Stimulated activated CD4-positive, alpha-beta T cell treated with anti-CD3 and anti-CD28 coated beads, Interleukin-15, amount 100 ng/mL, for 1 hour (primary cell): ENCODE measurements at places on chromosomes 16 and 17.
A peak's percentile ranks its signal among the peaks of the same experiment; 100 is the strongest.

DNA sequence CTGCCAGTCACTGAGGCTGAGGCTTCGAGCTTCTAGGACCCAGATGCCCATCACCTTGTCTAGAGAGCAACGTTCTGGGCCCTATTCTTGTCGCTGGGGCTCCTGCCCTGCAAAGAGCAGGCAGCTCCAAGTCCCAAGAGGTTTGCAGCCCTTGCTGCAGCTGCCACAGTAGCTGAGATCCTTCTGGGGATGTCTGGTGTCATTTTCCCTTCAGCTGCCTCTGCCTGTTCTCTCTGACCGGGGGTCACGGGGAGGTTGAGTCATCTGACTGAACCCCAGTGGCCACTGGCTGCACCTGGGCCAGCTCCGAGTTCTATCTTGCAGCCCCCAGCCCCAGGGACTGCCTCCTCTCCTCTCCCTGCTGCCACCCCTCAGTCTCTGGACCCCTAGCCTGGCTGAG, 4.9 kb downstream of the WSCD1 start:
- DNase-seq: no peak

DNA sequence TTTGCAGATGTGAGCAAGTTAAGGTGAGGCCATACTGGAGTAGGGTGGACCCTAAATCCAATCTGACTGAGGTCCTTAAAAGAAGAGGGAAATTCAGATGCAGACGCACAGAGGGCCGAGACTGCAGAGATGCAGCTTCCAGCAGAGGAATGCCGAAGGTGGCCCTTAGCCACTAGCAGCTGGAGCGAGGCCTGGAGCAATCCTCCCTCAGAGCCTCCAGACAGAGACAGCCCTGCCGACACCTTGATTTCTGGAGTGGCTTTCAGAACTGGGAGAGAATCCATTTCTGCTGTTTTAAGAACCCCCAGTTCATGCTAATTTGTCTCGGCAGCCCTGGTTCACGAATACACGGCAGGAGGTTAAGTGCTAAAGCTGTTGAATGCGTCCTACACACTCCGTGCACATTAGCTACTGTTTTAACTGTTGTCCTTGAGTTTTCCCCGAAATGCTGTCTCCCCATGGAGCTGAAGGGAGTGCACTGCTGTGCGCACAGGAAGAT, 135.5 kb downstream of the IRF8 start:
- no peak for DNase-seq

GRCh38 chr16:2614761-2615191, 67.5 kb upstream of the KCTD5 start:
- no peak for DNase-seq

GRCh38 chr16:70410734-70411133, 28.2 kb downstream of the ST3GAL2 start:
- DNase-seq: no peak

- DNase-seq: no peak
Measured at GRCh38 chr17:7707446-7707845, 2.4 kb downstream of the EFNB3 start.

GRCh38 chr16:86395477-86395876, 114.8 kb upstream of the FOXF1 start:
- DNase-seq: no peak

DNA sequence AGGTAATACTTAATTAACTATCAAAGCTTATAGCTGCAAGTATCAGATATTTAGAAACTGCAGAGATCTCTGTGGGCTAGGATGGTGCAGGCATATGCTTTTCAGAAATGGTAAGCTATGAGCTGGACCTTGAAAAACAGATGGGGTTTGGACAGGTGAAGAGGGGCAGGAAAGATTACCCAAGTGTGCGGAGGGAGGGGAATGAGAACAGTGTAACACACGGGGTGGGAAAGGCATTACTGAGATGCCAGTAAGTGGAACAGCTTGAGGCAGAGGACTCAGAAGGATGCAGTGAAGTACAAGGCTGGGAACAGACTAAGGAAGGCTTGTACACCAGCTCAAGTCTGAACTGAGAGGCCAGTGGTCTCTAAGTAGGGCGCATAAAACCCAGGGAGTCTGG, 22.1 kb upstream of the EVPL start:
- DNase-seq: no peak

GRCh38 chr16:52676959-52677358, 130.0 kb upstream of the TOX3 start:
- no peak for DNase-seq

DNA sequence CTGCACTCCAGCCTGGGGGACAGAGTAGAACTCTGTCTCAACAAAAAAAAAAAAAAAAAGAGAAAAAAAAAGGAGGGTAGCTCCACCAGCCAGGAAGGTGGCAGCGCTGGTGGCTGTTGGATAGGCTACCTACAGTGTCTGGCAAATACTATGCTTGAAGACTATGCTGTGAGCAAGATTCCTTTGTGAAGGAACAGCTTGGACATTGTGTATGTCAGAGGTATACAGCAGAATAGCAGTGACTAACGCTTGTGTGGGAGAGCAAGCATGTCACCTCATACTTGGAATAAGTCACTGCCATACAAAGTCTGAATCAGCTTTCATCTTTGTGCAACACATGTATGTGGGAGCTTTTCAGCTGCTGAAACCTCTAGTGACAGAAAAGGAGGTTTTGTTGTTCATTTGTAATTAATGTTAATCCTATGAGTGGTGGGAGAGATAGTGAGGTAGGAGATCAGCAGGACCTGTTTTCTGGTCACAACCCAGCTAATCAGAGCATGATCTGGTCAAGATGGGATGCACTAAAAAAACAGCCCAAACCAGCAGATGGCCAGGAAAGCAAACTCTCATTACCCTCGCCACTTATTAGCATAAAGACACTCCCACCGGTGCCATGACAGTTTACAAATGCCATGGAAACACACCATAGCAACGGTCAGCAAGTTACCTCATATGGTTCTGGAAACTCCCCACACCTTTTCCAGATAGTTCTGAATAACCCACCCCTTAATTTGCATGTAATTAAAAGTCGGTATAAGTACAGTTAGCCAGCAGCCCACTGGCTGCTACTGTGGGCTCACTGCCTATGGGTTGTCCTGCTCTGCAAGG, 6.8 kb upstream of the ITGAD start:
- no peak for DNase-seq

DNA sequence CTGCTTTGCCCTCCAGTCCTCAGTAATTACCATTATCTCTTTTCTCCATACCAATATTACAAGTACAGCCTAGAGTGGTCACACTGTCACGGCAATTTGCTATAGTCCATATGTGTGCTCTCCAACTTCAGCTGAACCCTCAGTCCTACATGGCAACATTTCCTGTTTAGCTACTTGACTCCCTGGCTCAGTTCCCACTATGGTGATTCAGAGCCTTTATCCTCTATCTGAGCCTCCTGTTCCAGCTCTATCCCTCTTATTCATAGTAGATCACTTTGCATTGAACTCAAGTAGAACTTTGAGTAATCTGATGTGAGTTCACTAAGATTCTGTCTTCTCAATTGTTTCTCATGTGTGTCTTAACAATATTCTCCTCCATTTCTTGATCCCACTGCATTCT, 43.7 kb upstream of the GOSR1 start:
- no peak for DNase-seq

GRCh38 chr16:24151482-24151939, 104.6 kb upstream of the CACNG3 start:
- no peak for DNase-seq

DNA sequence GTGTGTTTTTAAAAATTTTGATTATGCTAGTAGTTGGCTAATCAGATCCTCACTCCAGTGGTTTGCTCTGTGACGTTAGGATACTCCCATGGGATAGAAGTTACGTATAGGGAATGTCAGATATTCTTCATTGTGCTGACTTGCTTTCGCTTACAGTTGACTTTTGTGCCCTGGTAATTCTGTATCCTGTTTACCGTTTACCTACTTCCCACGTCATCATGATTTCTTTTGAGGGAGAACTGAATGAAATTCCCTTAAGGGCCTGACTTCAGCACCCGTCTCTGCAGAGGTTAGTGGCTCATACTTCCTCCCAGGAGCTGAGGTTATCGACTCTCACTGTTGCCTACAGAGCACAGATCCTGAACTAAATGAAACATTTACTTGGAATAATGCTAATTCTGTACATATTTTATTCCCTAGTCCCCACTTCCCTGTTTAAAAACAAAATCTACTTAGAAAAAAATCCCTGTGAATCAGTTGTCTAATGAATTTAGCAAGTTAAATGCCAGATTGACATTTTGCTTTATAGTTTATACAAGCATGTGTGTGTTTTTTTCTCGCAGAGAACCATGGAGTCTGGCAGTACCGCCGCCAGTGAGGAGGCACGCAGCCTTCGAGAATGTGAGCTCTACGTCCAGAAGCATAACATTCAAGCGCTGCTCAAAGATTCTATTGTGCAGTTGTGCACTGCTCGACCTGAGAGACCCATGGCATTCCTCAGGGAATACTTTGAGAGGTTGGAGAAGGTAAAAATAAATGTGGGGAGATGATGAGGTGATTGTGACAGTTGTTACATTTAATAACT, 2.8 kb downstream of the PRKAR1A start:
- no peak for DNase-seq

- no peak for DNase-seq
Measured at GRCh38 chr17:57984261-57984890, 3.7 kb downstream of the VEZF1 start.

DNA sequence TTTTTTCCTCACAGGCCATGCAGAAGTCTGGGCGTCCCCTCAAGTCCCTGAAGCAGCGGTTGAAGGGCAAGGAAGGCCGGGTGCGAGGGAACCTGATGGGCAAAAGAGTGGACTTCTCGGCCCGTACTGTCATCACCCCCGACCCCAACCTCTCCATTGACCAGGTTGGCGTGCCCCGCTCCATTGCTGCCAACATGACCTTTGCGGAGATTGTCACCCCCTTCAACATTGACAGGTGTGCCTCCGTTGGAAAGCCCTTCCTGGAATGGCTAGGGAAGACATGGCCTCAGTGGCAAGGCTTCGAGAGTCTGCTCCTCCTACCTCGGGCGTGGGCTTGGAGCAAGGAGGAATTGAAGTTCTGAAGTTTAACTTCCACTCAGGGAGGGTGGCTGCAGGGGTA, 13.5 kb downstream of the POLR2A start:
- no peak for DNase-seq

DNA sequence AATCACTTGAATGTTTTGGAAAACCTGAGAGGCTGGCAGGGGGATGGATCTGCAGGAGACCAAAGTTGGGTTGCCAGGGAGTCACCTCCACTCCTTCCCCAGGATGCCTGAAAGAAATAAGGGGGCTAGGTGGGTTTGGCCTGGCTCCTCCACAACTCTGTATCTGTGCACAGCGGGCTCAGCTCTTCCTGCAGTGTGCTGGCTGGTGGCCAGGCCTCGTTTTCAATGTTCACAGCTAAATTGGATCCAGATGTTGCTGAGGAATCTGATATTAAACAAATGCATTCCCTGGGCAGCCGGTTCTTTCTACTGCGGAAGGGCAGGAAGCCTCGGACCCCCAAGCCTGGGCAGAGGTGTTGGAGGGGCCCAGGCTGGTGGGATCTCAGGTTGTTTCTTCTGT, 106.2 kb downstream of the N4BP1 start:
- no peak for DNase-seq

- no peak for DNase-seq
Measured at GRCh38 chr17:40658396-40658795, 6.6 kb downstream of the KRT222 start.

DNA sequence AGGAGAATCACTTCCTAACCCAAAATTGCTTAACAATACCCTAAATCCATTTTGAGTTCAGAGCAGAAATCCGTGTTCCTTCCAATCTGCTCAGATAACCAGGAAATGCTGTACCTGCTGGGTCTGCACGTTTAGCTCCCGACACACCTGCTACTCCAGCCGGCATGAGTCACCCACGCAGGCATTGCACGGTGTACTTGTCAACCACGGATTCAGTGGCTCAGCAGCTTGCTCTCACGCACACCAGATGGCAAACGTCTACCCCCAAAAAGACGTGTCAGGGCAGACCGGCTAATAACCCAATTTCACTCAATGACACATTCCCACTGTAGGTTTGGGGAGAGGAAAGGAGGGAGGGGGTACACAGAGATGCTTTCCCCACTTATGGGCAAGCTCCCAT, 468.1 kb downstream of the SOX9 start:
- DNase-seq: no peak

- no peak for DNase-seq
Measured at GRCh38 chr17:61399131-61400065, at the start of gene TBX2. Gene TBX2, plus strand, starts transcription at chr17:61399843. Its CDS starts 334 bp downstream, at chr17:61400177.

GRCh38 chr17:66650544-66650877, 184.4 kb upstream of the CACNG5 start:
- no peak for DNase-seq

DNA sequence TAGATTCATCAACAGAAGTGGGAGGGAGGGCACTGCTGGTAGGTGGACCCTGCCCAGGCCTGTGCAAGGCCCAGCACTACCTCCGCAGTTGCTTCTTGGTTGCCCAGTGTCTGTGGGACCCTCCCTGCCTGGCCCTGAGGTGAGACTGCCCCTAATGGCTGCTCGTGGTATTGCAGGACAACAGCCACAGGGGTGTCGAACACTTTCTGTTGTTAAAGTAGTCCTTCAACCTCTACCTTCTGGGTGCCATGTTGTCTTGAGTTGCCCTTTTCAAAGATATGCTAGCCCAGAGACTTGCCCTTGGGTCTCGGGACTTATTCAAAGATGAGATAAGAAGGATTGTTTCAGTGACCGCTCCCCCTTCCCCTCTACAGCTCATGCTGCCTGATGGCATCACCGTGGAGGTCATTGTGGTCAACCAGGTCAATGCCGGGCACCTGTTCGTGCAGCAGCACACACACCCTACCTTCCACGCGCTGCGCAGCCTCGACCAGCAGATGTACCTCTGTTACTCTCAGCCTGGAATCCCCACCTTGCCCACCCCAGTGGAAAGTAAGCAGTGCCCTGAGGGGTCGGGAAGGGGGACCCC, 29.1 kb downstream of the AKAP1 start:
- peak; percentile 53 for DNase-seq

DNA sequence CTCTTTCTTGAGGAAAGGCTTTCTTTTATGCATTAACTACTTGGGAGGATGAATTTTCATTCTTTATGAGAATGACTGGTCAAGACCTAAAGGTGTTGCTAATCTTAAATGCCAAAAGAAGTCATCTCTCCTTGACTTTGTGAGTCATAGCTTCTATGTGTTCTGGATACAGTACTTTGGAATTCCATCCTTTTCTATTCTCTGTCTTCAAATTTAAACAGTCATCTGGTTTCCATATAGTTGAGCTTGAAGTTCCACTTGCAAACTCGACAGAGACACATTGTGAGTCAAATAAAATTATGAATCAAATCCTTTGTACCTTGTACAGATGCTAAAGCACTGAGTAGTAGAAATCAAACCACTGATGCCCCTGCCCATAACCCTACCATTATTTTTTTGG, 271.9 kb upstream of the PMFBP1 start:
- DNase-seq: no peak

GRCh38 chr17:21075739-21076085, 32.9 kb upstream of the USP22 start:
- DNase-seq: no peak

GRCh38 chr16:20826039-20826566, 19.8 kb downstream of the REXO5 start:
- DNase-seq: no peak
